ENCODE measurements at places on chromosomes 16 and 17.

GRCh38 chr16:49010396-49010795, 271.2 kb downstream of the CBLN1 start:
- no peak for DNase-seq

DNA sequence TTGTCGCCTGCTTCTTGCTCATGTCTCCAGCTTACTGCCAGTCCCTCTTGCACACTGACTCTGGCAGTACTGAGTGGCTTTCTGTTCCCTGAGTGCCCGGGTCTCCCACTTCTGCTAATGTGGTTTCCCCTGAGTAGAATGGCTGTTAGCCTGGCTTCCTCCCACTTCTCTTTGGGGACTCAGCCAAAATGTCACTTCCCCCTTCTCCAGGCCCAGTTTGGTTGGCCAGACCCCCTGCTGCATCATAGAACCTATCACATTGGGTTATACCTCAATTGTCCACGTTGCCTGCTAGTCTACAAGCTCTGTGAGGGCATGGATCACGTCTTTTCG, 304.4 kb downstream of the HS3ST3B1 start:
- no peak for DNase-seq

DNA sequence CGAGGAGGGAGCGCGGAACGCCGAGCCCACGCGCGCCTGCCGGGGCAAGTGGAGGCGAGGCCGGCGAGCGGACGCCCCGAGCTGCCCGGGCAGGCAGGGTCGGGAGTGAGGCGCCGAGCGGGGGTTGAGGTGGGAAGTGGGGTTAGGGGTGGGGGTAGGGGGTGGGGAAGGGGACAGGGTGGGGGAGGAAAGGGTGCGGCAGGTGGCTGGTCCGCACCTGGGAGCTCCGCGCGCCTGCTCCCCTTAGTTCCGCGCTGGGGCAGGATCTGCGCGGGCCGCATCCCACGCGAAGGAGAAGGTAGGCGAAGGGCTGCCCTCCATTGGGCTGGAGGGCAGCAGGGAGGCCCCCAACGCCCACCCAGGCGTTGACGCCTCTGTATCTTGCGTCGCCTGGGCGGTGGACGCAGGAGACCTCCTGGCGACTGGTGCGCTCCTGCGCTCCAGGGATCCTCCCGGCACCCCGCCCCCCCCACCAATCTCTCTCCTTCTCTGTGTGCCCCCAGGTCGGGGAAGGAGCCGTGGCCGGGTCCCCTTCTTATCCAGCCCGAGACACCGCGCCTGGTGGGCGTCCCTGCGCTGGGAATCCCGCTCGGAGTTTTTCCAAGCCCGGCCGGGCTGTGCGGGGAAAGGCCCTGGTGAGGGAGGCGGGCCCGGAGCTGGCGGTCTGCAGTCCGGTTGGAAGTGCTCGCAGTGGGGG, 51.3 kb upstream of the AMZ2 start:
- no peak for DNase-seq

DNA sequence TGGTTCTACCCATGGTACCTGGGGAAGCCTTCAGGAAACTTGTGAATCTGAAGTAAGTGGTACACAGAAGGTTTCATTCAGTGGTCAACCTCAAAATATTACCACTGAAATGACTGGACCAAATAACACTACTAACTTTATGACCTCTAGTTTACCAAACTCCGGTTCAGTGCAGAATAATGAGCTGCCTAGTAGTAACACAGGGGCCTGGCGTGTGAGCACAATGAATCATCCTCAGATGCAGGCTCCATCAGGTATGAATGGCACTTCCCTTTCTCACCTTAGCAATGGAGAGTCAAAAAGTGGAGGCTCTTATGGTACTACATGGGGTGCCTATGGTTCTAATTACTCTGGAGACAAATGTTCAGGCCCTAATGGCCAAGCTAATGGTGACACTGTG, 55.9 kb upstream of the SLC5A11 start:
- no peak for DNase-seq

DNA sequence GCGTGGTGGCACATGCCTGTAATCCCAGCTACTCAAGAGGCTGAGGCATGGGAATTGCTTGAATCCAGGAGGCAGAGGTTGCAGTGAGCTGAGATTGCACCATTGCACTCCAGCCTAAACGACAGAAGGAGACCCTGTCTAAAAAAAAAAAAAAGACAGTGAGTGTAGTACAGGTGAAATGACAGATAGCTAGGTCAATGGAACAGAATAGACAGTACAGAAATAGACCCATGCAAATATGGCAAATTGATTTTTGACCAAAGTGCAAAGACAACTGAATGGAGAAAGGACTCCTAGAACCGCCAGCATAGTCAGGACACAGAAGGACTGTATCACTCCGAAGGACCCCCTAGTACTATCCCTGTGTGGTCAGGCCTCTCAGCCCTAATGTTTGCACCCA, 16.6 kb upstream of the PYY start:
- no peak for DNase-seq

- no peak for DNase-seq
Observed at GRCh38 chr17:56809820-56810179, 23.9 kb downstream of the C17orf67 start.

- no peak for DNase-seq
Observed at GRCh38 chr16:78664811-78665772, 565.6 kb downstream of the WWOX start.

DNA sequence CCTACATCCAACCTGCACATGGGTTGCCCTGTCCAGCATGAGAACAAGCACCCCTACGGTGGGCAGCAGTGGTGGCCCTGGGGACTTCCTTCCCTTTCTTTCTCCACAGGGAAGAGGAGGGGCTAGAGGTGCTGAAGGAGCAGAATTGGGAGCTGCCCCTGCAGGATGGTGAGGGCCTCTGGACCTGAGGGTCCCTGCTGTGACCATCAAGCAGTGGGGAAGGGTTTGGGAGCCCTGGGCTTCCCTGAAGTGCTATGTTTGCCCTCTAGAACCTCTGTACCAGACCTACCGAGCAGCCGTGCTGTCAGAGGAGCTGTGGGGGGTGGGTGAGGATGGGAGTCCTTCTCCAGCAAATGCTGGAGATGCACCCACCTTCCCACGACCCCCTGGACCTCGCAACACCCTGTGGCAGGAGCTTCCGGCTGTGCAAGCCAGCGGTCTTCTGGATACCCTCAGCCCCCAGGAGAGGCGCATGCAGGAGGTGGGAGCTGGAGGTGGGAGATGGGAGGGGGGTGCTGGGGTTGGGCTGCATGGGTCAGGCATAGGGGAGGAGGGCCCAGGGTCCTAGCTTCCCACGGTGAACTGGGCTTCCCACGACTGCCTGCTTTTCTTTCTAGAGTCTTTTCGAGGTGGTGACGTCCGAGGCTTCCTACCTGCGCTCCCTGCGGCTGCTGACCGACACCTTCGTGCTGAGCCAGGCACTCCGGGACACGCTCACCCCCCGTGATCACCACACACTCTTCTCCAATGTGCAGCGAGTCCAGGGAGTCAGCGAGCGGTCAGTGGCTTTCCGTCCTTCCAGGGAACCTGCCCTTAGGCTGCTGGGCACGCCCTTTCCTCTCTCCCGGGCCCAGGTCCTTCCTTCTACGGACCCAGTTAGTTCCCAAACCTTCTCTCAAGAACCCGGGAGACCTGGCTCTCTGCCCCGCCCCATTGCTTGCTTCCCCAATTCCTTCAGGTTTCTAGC, 5.0 kb downstream of the ARHGEF15 start:
- no peak for DNase-seq

DNA sequence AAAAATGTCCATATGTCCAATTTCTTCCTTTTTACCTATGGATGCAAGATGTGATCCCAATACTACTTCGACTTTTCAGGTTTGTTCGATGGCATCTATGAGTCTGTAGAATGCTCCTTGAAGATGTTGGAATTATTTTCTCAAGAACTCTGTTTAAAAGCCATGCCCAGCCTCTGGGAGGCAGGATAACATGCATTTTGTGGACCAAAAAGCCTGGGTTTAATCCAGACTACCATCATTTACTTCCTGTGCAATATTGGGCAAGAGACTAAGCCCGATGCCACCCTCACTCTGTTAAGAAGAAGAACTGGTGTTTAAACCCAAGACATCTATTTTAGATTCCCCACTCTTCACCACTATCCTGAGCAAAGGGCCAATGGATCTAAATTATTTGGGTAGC, 42.8 kb upstream of the SALL1 start:
- no peak for DNase-seq

DNA sequence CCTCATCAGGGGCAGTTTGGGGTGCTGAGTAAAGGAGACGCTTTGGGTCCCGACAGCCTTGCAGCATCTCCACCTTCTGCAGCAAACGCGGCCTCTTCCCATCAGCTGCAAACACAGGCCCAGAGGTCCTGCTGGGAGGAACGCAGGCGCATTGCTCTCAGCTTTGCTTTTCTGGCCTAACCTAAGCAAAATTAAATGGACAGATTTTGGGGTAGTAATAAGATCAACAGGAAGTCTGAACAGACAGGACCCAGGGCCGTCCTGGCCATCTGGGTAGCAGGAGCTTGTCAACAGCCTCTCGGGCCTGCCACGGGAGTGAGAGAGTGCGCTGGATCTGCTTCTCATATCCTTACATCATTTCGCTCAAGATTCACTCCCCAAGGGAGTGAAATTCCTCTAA, 7.2 kb downstream of the NUBP1 start:
- no peak for DNase-seq

- DNase-seq: no peak
Observed at GRCh38 chr17:51909971-51910370, 248.5 kb downstream of the CA10 start.

DNA sequence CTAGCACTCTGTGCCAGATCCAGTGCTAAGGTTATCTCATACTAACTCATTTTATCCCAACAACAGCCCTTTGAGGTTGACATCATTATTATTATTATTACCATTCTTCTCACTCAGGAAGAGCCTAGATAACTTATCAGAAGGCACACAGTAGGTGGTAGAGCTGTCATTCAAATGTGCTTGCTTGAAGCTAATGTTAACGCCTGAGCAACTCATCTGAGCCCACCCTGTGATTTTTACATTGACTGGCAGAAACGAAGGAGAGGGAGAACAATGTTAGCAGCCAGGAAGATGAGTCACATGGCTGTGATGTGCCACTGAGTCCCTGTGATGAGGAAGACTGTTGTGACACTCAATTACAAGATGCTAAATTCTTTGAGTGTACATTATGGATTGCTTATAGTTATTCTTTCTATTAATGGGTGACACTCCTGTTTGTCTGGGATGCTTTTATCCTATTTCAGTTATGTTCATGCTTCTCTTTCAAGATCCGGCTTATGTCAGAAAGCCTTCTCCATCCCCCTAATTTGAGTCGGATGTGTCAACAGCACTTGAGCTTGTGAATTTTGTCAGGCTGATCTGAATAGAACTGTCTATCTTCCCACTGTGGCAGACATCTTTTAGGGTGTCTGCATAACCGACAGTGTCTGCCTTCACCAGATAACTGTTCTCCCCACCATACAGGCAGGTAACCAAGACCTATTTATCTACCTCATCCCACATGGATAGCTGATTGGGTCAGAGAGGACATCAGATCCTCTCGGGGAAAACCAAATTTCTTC, 426.4 kb downstream of the CA10 start:
- DNase-seq: no peak

- DNase-seq: no peak
Observed at GRCh38 chr16:62664566-62664965, 628.3 kb upstream of the CDH8 start.

DNA sequence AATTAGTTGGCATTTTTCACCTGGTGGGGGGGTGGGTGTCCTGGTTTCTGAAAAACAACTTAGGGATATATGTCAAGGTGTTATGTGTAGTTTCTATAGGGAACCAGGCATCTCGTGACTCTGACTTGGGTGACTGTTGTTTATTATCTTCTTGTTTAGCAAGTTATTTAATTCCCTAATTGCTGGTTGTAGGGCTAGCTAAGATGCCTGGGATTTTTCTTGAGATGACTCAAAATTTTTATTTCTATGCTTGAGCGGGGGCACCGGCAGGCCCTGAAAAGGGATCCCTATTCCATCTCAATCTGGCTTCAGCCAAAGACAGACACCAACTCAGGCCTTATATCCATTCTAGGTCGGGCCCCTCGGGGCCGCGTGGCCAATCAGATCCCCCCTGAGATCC, 3.2 kb downstream of the DPH1 start:
- no peak for DNase-seq

- no peak for DNase-seq
Observed at GRCh38 chr16:67087803-67088202, 21.9 kb upstream of the PHAF1 start.

GRCh38 chr16:67936880-67937605, 393 bp upstream of the PSMB10 start:
- DNase-seq: peak; percentile 76

- DNase-seq: no peak
Observed at GRCh38 chr16:84561291-84561690, 56.6 kb downstream of the COTL1 start.

DNA sequence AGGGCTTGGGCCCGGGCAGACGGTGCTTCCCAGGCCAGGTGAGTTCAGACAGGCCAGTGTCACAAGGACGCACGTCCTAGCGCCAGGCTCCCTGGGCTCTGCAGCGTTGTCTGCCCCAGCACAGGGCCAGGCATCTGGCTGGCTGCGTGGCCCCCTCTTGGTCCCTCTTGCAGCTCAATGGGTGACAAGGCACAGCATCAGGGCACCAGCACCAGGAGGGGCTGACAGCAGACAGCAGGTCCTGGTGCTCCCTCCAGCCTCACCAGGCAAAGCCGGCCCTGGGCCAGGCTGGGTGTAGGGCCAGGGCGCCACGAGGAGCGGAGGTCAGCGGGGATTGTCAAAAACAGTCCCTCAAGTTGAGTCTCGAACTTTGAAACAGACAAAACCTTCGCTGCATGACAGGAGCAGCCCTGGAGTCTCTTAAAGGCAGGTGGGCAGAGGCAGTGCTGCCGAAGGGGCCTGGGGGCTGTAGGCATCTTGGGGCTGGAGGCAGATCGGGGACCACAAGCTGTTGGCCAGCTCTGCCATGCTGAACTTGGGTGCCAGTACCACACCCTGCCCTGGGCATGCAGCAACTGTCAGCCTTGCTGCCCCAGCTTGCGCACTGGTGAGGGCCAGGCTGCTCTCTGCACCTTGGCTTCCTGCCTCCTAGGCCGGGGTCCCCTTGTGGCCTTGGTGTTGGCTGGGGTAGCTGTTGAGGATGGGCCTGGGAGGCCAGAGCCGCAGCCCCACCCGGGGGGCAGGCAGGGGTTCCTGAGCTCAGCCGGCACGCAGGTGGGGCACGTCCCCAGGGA, 48.8 kb downstream of the PRMT7 start:
- no peak for DNase-seq

- DNase-seq: no peak
Observed at GRCh38 chr16:81549547-81550431, 105.2 kb downstream of the CMIP start.

- no peak for DNase-seq
Observed at GRCh38 chr17:50728112-50728429, 8.7 kb downstream of the LUC7L3 start.

- DNase-seq: no peak
Observed at GRCh38 chr16:58259995-58260394, 34.8 kb downstream of the PRSS54 start.

- peak; percentile 97 for DNase-seq
Observed at GRCh38 chr17:7251661-7252175, at the start of gene CTDNEP1. Gene CTDNEP1 (minus strand): TSS chr17:7251734. CDS start chr17:7251296, 438 bp downstream.

GRCh38 chr16:46923513-46924295, 39.5 kb downstream of the GPT2 start:
- no peak for DNase-seq

Measured in stimulated activated CD8-positive, alpha-beta memory T cell treated with anti-CD3 and anti-CD28 coated beads, Interleukin-7, amount 100 ng/mL, for 4 hours (primary cell).